ENCODE measurements at places on chromosomes 7 and 10.

GRCh38 chr7:66415659-66416265 lies 210.6 kb downstream of the TPST1 start:
- DNase-seq, result no peak

DNA sequence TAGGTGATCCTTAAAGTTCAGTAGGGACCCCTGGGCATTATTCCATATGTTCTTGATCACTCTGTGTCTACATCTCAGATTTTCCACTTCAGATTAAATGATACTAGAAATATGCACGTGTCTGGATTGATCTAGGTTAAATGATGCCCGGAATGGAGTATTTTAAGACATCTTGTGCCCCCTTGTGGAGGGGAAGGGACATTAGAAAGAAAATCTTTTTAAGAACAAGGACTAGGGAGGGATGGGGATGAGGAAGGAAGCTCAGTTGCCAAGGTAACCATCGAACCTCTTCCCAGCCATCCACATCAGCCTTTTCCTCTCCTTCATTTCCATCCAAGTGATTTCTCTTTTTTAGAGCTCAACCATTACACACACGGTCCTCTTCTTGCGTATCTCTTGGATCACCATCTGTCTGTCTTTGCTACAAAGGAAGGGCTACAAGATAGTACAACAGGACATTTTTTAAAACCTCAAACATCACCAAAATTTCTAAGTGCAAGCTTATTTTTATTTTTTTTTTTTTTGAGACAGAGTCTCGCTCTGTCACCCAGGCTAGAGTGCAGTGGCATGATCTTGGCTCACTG lies 40.5 kb downstream of the PRSS2 start:
- peak; percentile 62 for DNase-seq

- DNase-seq, result no peak
Observed at GRCh38 chr10:88672041-88672440, 7.8 kb downstream of the LIPF start.

DNA sequence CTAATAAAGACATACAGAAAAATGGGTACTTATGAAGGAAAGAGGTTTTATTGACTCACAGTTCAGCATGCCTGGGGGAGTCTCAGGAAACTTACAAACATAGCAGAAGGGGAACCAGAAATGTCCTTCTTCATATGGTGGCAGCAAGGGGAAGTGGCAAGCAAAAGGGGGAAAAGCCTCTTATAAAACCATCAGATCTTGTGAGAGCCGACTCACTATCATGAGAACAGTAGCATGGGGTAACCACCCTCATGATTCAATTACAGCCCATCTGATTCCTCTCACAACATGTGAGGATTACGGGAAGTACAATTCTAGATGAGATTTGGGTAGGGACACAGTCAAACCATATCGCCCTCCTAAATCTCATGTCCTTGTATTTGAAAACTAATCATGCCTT lies 1305.4 kb upstream of the SORCS1 start:
- DNase-seq, result no peak

DNA sequence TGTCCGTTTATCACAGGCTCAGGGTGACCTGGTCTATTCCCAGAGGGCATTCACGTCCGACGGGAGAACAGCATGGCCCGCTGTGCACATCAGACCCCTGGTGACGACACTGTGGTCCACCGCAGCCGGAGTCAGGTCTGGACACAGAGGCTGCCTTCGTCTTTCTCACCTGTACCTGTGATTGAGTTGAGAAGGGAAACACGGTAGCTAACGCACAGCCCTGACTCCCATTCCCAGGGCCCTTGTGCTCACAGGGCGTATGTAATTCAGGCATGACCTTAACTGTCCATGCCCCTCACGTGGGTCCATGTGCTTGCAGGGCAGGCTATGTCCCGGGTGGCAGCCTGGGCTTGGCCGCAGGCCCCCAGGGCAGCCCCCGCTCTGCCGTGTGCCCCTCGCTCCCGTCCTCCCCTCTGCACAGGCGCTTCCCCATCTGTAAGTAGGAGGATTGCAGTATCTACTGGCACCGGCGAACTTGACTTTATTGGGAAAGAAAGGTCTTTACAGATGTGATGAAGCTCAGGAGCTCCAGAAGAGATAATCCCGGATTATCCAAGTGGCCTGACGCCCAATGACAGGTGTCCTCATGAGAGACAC lies 221.3 kb upstream of the TCERG1L start:
- DNase-seq, result no peak

- DNase-seq, result peak; percentile 2
Observed at GRCh38 chr7:33494474-33494873, 365.1 kb downstream of the BBS9 start.

DNA sequence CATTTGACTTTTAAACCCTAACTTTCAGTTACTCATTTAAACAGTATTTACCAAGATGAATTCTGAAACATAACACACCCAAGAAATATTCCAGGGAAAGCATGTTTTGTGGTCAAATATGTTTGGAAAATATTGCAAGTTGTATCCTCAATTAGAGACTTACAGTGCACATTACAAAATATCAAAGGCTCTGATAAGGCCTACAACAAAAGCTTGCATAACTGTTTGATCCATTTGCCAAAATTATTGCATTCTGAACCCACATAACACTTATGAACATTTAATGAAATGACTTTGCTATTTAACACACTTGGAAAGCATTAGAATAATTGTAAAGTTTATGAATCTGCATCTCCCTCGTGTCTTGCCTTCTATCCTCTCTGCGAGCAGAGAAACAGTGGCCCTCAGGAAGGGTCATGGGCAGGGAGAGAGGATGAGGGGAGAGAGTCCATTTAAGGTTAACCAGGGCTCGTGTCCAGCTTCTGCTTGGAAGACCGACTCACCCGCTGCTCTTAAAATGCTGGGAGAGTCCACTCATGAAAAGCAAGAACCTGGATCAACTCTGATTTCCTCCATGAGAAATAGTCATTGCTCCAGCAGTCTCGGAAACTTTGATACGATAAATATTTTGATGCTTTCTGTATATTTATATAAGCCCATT lies 408.2 kb upstream of the ZMIZ1 start:
- DNase-seq, result no peak

DNA sequence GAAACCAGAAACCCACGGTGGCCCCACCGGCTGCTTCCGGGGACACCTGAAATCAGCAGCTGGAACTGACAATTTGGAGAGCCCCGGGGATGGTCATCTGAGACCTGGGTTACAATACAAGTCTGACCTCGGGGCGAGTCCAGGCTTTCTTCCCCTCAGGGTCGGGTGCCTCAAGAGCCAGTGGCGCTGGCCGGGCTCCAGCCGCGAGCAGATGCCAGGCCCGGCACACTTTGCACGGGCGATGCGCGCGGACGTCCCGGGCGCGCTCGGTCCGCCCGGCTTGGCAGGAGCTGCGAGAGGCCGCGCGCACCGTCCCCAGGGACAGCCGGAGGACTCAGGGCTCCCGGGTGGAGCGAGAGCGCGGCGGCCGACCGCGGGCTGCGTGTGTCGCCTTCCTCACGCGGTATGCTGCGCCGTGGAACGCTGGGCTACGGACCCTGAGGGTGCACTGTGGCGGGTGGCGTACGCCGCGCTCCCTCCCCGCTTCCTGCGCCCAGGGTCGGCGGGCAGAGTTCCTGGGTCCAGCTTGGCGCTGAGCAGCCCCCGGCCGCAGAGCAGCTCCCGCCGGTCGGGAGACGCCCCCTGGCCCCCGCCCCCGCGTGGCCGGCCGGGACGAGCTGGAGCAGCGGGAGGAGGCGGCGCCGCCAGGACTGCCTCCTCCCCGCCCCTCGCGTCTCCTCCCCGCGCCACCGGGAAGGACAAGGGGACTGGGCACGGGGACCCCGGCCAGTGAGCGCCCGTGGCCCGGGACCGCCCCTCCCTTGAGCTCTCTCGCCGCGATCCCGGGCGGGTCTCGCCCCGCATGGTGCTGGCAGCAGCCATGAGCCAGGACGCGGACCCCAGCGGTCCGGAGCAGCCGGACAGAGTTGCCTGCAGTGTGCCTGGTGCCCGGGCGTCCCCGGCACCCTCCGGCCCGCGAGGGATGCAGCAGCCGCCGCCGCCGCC lies at the start of gene RBM20:
TSS of gene RBM20 (plus strand) at position 684 of the 945 bp plus-strand sequence. CDS start at position 803, 119 bp downstream.
- DNase-seq, result peak; percentile 73

- no peak for DNase-seq
Observed at GRCh38 chr7:85529201-85529600, 342.3 kb upstream of the SEMA3D start.

DNA sequence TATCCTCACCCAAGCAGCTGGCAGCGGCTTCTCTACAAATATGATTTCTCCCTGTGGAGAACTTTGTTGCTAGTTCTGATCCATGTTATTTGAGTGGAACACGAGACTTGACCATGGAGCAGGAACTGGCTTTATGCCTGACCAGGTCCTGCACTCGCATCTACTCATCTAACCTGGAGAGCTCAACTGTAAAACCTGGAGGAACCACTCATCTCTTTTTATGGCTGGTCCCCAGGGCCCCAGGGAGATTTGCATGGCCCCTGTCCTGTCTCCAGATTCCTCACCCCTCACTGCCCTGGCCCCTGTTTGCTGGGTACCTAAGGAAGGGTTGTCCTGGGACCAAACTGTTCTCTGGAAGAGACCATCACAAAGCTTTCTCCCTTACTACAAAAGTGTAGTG lies 16.0 kb downstream of the TCAF1 start:
- DNase-seq, result peak; percentile 76

- no peak for DNase-seq
Observed at GRCh38 chr10:92418221-92418620, 127.3 kb downstream of the MARCHF5 start.

- no peak for DNase-seq
Observed at GRCh38 chr7:30965883-30966282, 2.1 kb downstream of the GHRHR start.

DNA sequence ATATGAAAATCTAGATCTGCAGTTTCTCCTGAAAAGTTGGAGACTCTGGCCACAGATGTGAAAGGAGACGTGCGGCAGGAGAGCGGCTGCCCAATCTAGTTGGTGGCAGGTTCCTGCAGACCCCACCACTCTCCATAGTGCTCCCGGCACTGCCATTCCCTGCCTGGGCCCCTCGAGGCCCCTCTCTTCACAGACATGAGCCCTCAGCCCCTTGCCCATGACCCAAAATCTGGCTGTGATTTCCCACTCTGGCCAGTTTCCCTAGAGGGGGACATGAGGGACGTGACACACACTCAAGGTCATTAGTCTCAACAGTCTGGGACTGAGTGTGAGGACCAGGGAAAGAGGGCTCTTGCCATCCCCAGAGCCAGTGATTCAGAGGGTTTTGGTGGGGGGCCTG lies 138.7 kb downstream of the PTPN20 start:
- DNase-seq, result no peak

- DNase-seq, result no peak
Observed at GRCh38 chr7:8566016-8566415, 132.6 kb downstream of the NXPH1 start.

DNA sequence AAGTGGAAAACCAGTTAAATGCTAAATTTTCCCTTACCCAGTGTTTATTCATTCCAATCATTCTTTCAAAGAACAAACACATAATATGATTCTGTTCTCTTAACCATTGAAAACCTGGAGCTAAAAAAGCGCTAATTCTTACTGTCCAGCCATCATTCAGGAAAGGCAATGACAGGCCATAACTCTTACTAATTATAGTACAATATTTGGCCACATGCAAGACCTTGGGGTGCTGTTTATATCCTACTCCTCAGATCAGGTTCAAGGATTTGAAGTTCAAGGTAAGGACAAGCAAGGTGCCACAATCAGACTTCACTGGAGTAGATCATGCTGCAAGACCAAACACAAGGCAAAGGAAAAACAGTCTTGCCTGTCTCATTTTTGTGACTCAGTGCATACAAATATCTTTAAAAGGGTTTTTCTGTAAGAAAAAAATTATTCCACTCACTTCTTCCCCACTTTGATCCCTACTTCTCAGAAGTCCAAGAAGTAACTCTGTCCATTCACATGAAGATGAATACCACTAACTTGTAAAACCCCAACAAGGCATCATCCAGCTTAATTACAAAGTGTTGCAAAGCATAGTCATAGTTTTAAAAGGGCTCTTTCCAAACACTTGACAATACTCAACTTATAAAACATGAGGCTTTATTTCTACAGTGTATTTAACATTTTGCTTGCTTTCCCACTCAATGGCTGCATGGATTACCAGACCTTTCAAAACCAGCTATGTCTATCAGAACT lies 153.0 kb downstream of the DOCK4 start:
- no peak for DNase-seq

DNA sequence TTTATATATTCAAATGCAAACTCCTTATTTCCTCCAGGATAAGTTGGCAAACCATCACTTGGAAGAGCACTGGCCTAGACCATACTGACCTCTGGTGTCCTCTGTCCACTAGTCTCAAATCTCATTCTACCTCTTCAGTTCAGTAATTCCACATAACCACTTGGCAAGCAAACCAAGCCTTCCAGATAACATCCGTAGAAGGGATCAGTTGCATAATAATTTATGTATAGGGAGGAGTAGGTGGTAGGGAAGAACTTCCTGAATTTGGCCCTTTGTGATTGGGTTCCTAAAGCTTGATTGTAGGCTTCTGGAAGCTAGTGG lies 55.0 kb downstream of the WAC start:
- no peak for DNase-seq

GRCh38 chr10:34444223-34445183 lies 370.6 kb downstream of the PARD3 start:
- no peak for DNase-seq

DNA sequence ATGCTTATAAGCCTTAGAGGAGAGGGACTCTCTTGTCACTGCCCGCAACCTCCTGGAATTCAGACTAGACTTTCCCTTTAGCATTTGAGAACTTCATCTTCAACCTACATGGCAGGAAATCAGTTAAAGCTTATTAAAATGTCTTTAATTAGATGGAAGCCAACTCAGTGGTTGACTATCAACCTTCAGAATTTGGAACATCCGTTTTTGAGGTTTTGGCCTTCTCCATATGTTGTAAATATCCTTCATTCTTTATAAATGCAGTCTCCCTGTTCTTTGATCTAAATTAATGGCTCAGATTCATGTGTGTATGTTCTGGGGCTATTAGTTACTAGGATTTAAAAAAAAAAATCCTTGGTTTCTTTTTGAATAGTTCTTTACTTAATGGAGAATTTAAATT lies 85.0 kb downstream of the ANKRD61 start:
- DNase-seq, result no peak

- DNase-seq, result no peak
Observed at GRCh38 chr7:32047075-32047474, 23.1 kb downstream of the PDE1C start.

- DNase-seq, result no peak
Observed at GRCh38 chr7:88927-89231, 103.5 kb upstream of the FAM20C start.

GRCh38 chr7:2466675-2467074 lies 9.5 kb downstream of the GRIFIN start:
- no peak for DNase-seq

GRCh38 chr10:97331153-97331703 lies 3.3 kb downstream of the FRAT2 start:
- no peak for DNase-seq

- DNase-seq, result no peak
Observed at GRCh38 chr7:40248681-40249080, 113.9 kb downstream of the SUGCT start.

DNA sequence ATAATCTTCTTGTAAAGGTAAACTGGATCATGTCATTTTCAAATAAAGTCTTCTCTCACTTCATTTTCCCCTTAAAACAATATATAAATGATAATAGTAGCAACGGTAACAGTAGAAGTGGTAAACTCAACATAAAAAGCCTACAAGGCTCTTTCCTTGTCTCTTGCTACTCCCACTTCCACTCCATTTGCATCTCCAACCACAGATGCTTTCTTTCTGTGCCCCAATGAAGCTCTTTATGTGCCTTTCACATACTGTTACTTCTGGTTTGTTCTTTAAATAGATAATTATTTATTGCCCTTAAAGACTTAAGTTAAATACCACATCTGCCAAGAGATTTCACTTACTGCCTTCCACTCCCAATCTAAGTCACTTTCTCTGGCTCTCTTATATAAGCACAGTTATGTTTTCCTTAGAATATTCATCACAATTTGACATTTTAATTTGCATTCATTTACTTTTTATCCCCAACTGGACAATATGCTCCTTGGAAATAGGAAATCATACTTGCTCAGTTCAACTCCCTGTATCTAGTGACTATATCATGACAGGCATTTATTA lies 149.9 kb downstream of the CRPPA start:
- peak; percentile 21 for DNase-seq
